HL-60 (cell line): ENCODE measurements at places on chromosomes 4 and X.

GRCh38 chr4:112348488-112349158 is 51.5 kb downstream of the ALPK1 start:
- no peak for DNase-seq

GRCh38 chr4:15063341-15063740 is 61.1 kb downstream of the CPEB2 start:
- DNase-seq, result no peak

- DNase-seq, result no peak
These were observed 161.8 kb downstream of the NAA11 start for GRCh38 chr4:79163981-79164490.

DNA sequence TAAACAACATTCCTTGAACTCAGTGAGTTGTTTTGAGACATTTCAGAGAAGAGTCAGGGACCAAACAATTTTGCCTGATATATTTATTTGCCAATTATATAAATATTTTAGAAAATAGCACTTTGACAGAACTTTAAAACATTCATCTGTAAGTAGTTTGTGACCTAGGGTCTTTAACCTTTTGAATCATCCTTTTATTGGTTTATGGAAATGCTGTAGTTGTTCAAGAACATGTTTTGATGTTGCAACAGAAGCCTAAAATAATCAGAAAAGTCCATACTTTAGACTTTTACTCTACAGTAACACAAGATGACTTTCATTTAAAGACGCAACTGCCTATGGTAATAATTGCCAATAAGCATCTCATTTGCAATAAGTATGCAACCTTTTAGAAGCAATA is 43.0 kb downstream of the CXCL1 start:
- no peak for DNase-seq

DNA sequence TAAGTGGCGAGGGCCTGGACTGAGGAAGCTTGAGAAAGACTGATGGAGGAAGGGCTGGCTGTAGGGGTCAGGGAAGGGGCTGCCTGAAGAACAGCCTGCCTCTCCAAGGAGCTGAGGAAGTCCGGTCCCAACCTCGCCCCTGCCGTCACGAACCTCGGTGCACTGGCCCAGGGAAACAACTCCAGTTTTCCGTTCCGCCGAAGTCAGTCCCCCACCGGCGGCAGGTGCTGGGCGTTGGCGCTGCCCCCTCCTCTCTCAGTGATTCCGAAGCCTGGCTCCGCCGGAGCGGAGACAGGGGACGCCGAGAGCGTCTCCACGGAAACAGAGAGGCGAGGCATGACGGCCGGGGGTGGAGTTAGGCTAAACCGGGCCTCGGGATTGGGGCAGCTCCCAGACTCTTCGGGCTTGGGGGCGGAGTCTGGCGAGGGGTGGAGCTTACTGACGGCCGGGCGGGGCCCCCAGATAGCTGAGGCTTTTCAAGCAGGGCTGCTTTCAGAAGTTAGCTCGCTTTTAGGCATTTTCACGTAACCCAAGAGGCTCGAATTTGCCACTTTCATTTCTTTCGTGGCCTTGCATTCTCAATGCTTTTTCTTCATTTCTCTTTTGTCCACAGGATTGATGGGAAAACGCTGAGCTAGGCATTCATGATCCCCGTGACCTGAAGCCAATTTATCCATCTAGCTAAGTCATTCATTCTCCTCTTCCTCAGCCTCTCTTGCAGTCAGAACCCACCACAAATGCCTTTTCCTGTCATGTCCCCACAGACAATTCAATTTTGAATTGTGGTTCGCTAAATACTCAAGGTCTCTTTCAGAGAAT is at the start of gene TTC29:
TTC29 (minus strand) TSS at position 309 of the 819 bp plus-strand sequence. CDS start 5,969 bp downstream, outside the sequence.
- DNase-seq, result peak; percentile 84

DNA sequence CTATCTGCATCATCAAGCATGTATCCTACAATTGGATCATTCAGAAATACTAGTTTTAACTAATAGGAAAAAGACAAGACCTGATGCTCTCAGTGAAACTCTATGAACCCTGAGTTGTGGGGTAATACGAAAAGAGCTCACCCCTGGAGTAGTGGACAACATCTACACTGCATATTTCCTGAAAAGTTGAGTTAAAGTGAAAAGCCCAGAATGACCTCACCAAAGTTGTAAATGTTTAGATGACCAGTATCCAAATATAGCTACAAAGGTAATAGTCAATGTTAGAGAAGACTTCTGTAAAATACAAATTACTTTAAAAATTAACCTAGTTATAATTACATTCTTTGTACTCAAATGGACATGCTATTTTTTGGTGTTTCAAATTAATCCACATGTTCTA is 52.8 kb upstream of the SRPX start:
- no peak for DNase-seq

DNA sequence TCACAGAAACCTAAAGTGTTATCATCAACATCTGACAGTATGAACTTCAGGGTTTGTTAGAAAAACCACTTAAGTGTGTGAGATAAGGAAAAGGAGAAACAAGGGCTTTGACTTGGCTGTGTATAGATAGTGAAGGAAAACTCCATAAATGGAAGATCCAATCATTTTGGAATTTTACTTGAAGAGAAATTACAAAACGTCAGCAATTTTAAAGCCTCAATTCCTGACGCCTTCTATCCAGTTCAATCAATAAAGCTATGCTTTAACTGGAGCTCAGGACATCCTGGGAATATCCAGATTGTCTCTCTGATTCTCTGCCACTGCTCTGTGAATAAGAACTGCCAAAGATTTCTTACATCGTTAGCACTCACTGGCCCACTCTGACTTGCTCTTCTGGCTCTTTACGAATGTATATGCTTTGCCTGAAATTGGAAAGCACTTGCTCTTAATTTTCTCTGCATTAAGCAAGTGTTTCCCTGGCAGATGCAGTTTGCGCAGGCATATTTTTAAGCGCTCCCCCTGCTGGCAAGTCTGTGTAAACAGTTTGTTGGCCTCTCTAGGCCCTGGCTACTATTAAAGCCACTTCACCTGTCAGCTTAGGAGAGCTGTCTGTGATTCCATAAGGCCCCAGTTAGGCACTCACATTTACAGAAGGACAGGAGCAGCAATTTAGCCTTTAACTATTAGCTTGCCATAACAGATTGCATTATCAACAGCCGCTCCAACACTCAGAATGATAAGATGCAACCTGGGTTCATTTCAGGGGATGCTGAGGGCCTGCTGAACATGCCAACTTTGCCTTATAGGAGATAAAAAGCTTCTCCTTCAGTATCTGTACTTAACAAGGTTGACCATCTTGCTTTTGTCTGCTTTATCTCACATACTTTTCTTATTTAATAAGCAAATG is 251.4 kb upstream of the DDX53 start:
- DNase-seq, result peak; percentile 0

GRCh38 chrX:56763556-56764152 is 34.6 kb downstream of the NBDY start:
- peak; percentile 71 for DNase-seq
